ENCODE measurements at places on chromosomes 13 and 19. TPM values are rescaled to one million over a fixed set of nuclear protein-coding genes. Genes with fewer than 3 reads are reported as not detected.

The ADM5 gene
- 2.8 TPM for total RNA-seq

The ADGRE2 gene
- total RNA-seq, result 9.9 TPM

The GPC6 gene
- total RNA-seq, result 34.9 TPM

The CBLC gene
- total RNA-seq, result not detected

The CEACAM8 gene
- not detected for total RNA-seq

The TMEM38A gene
- total RNA-seq, result 11.9 TPM

The SHKBP1 gene
- total RNA-seq, result 36.0 TPM

The TRAPPC6A gene
- 8.3 TPM for total RNA-seq

The CRX gene
- not detected for total RNA-seq

The ZNF66 gene
- 5.7 TPM for total RNA-seq
